ENCODE measurements at places on chromosomes 3 and 15. TPM values are rescaled to one million over a fixed set of nuclear protein-coding genes. Genes with fewer than 3 reads are reported as not detected.
A peak's percentile ranks its signal among the peaks of the same experiment; 100 is the strongest.

- H3K4me3 ChIP-seq, result peak overlapping the region; percentile 70
- DNase-seq, result no peak
- peaks cover 31% of the 10 kb centered on the region for H3K4me1 ChIP-seq
- no peaks in the 10 kb centered on the region for H3K36me3 ChIP-seq
- no peak overlapping the region for H3K27ac ChIP-seq
- H3K27me3 ChIP-seq, result peaks cover 62% of the 10 kb centered on the region
Observed at GRCh38 chr3:71784201-71784913, 591 bp downstream of the PROK2 start.

DNA sequence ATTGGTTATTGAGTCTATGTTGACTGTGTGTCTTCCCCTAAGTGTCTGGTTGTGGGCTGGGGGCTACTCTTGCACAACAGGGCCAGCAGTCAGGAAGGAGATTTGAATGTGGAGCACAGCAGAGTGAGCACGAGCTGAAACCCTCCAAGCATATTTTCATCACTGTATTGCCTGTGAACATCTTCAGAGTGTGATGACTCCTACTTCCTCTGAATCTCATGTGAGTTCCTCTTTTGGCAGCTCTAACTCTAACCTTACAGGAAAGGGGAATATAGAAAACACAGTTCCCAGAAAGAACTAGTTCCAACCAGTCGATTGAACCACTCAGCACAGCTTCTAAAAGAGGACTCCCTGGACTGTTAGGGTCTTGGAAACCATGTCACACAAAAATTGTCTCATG is 211.6 kb downstream of the RAP2B start:
- no peaks in the 10 kb centered on the region for H3K36me3 ChIP-seq
- DNase-seq, result no peak
- no peaks in the 10 kb centered on the region for H3K4me1 ChIP-seq
- no peak overlapping the region for H3K4me3 ChIP-seq

DNA sequence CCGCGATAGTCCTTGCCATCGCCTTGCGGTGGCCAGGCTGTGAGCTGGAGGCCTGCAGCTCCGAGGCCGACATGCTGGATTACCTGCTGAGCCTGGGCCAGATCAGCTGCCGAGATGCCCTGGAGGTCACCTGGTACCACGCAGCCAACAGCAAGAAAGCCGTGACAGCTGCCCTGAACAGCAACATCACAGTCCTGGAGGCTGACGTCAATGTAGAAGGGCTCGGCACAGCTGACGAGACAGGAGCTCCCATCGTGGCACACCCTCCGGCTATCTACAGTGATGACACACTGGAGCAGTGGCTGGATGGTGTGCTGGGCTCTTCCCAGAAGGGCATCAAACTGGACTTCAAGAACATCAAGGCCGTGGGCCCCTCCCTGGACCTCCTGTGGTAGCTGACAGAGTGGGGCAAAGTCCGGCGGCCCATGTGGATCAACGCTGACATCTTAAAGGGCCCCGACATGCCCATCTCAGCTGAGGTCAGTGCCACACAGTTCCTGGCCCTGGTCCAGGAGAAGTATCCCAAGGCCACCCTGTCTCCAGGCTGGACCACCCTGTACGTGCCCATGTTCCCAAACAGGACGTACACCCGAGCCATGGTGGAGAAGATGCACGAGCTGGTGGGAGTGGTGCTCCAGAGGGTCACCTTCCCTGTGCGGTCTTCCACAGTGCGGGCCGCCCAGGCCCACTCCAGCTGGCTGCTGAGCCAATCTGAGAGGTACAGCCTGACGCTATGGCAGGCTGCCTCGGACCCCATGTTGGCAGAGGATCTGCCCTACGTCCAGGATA is 70.2 kb downstream of the FAM43A start:
- DNase-seq, result no peak
- no peaks in the 10 kb centered on the region for H3K4me1 ChIP-seq

The AADAC gene
- not detected for total RNA-seq

The DNASE1L3 gene
- total RNA-seq, result not detected

The VPS13C gene
- 80.4 TPM for total RNA-seq

The SLC9C1 gene
- not detected for total RNA-seq

DNA sequence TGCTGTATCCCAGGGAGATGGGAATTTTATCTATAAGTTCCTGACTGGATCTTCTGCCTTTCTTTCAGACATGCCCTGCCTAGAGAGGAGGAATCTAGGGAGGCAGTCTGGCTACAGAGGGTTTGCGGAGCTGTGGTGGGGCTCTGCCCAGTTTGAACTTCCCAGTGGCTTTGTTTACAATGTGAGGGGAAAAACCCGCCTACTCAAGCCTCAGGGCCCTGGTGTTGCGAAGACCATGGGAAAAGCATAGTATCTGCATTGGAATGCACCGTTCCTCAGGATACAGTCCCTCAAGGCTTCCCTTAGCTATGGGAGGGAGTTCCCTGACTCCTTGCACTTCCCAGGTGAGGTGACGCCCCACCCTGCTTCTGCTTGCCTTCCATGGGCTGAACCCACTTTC is 168.7 kb downstream of the TMEM108 start:
- peaks cover 21% of the 10 kb centered on the region for H3K27me3 ChIP-seq
- peaks cover 23% of the 10 kb centered on the region for H3K4me1 ChIP-seq
- H3K4me3 ChIP-seq, result no peak overlapping the region
- no peak for DNase-seq
- no peaks in the 10 kb centered on the region for H3K36me3 ChIP-seq

- H3K27ac ChIP-seq, result no peak overlapping the region
- no peaks in the 10 kb centered on the region for H3K36me3 ChIP-seq
- no peak for DNase-seq
- H3K4me3 ChIP-seq, result no peak overlapping the region
- H3K4me1 ChIP-seq, result no peaks in the 10 kb centered on the region
- peaks cover 47% of the 10 kb centered on the region for H3K27me3 ChIP-seq
Observed at GRCh38 chr15:68427963-68428362, 4.0 kb downstream of the ITGA11 start.

The RFC4 gene
- 105 TPM for total RNA-seq

The TMEM212 gene
- total RNA-seq, result not detected

DNA sequence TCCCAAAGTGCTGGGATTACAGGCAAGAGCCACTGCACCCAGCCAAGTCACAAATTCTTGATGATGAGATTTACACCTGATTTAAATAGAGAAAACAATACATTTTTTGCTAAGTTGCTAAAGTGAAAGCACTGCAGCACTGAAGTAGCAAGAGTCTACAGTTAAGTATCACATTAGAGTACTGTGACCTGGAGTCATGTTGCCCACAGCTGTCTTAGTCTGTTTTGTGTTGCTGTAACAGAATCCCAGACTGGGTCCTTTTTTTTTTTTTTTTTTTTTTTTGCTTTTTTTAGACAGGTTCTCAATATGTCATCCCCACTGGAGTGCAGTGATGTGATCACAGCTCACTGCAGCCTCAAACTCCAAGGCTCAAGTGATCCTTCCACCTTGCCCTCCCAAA is 23.2 kb upstream of the GNB4 start:
- peaks cover 5% of the 10 kb centered on the region for H3K4me1 ChIP-seq
- no peak for DNase-seq
- H3K36me3 ChIP-seq, result no peaks in the 10 kb centered on the region
- no peaks in the 10 kb centered on the region for H3K27me3 ChIP-seq
- no peak overlapping the region for H3K4me3 ChIP-seq

The SMAD6 gene
- 0.40 TPM for total RNA-seq

- H3K4me3 ChIP-seq, result no peak overlapping the region
- H3K36me3 ChIP-seq, result peaks cover 7% of the 10 kb centered on the region
- H3K27me3 ChIP-seq, result no peaks in the 10 kb centered on the region
- DNase-seq, result no peak
Observed at GRCh38 chr15:85514413-85514812, 134.0 kb downstream of the AKAP13 start.

The IL17RB gene
- 3.7 TPM for total RNA-seq

The LRRC49 gene
- total RNA-seq, result not detected

GRCh38 chr3:155890671-155891190 is 20.3 kb downstream of the GMPS start:
- peaks cover 26% of the 10 kb centered on the region for H3K4me1 ChIP-seq
- H3K27ac ChIP-seq, result peak overlapping the region; percentile 36
- H3K36me3 ChIP-seq, result peaks cover 30% of the 10 kb centered on the region
- no peak for DNase-seq
- H3K27me3 ChIP-seq, result no peaks in the 10 kb centered on the region
- no peak overlapping the region for H3K4me3 ChIP-seq

DNA sequence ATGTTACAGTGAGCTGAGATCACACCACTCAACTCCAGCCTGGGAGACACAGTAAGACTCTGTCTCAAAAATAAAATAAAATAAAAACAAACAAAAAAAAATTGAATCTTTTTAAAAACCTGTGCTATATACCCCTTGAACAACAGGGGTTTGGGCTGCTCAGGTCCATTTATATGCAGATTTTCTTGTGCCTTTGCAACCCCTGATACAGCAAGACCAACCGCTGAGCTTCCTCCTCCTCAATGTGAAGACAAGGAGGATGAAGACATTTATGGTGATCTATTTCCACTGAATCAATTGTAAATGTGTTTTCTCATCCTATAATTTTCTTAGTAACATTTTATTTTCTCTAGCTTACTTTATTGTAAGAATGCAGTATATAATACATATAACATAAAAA is 831.0 kb upstream of the ARPP21 start:
- no peak for DNase-seq
- no peaks in the 10 kb centered on the region for H3K4me1 ChIP-seq
- no peak overlapping the region for H3K4me3 ChIP-seq
- no peaks in the 10 kb centered on the region for H3K27me3 ChIP-seq
- no peak overlapping the region for H3K27ac ChIP-seq

DNA sequence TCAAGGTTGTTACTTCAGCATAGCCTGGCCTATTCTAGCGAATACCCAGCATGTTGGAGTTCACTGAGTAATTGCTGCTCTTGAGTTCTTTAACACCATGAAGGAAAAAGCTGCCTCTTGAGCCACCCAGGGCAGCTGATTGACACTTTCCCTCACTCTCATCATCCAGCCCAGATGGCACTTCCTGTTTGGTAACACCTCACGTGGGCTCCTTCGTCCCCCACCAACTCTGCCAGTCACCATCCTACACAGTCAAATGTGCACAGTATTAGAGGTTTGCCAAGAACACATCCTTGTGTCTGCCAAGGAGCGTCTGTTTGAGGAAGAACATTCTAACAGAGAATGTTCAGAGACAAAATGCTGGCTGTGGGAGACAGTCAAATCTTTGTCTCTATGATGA is 266.3 kb downstream of the RPLP1 start:
- peak; percentile 33 for DNase-seq
- peak overlapping the region; percentile 79 for H3K27ac ChIP-seq
- no peak overlapping the region for H3K4me3 ChIP-seq
- H3K27me3 ChIP-seq, result peaks cover 10% of the 10 kb centered on the region
- H3K4me1 ChIP-seq, result peaks cover 95% of the 10 kb centered on the region
- peaks cover 7% of the 10 kb centered on the region for H3K36me3 ChIP-seq

- H3K27me3 ChIP-seq, result no peaks in the 10 kb centered on the region
- DNase-seq, result no peak
- no peak overlapping the region for H3K4me3 ChIP-seq
- H3K36me3 ChIP-seq, result peaks cover 18% of the 10 kb centered on the region
- no peak overlapping the region for H3K27ac ChIP-seq
Observed at GRCh38 chr15:41006479-41006878, 53.2 kb downstream of the CHAC1 start.

The SMARCC1 gene
- total RNA-seq, result 109 TPM

GRCh38 chr3:45362758-45363157 is 25.6 kb upstream of the LARS2 start:
- peaks cover 11% of the 10 kb centered on the region for H3K4me1 ChIP-seq
- no peak overlapping the region for H3K4me3 ChIP-seq
- H3K36me3 ChIP-seq, result no peaks in the 10 kb centered on the region
- DNase-seq, result no peak
- peaks cover 15% of the 10 kb centered on the region for H3K27me3 ChIP-seq

DNA sequence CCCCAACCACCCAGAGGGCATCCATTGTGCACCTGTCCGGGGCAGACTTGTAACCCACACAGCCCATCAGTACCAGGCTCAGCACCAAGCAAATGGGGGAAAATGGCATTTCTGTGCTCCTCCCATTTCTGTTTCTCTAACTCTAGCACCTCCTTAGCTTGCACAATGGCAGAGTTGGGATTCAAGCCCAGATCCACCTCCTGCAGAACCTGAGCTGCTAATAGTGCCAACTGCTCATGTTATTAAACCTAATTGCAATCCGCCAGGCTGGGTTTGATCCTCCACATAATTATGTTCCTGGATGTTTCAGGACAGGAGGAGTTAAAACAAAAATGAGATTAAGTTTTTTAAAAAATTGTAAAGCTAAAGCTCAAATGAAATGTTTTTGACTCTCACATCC is 235.0 kb downstream of the OCA2 start:
- no peak overlapping the region for H3K27ac ChIP-seq
- DNase-seq, result no peak
- no peaks in the 10 kb centered on the region for H3K27me3 ChIP-seq
- no peaks in the 10 kb centered on the region for H3K4me1 ChIP-seq
- no peaks in the 10 kb centered on the region for H3K36me3 ChIP-seq

DNA sequence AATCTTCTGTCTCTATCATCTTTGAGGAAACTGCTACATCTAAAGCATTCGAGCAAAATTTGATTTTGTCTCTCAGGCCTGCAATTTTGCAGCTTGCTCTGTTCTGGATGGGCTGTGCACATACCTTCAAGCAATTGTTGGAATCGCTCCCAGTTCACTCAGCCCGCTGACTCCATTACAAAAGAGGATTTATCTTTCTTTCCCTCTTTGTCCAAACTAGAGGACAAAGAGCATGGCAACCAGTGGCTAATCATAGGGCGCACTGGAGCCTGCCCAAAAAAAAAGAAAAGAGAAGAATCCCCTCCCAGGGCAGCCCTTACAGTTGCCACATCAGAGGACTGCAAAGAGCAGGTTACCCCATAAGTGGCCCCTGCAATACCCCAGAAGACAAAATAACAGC is 49.0 kb upstream of the DUT start:
- H3K27me3 ChIP-seq, result peaks cover 10% of the 10 kb centered on the region
- no peak for DNase-seq

GRCh38 chr15:88194162-88194561 is 62.4 kb downstream of the NTRK3 start:
- H3K4me1 ChIP-seq, result no peaks in the 10 kb centered on the region
- DNase-seq, result no peak
- H3K27ac ChIP-seq, result no peak overlapping the region
- no peaks in the 10 kb centered on the region for H3K27me3 ChIP-seq

The KBTBD8 gene
- 8.3 TPM for total RNA-seq

The GOLGA6B gene
- not detected for total RNA-seq

GRCh38 chr3:44513513-44513912 is 36.0 kb upstream of the ZNF445 start:
- DNase-seq, result no peak
- peaks cover under 1% of the 10 kb centered on the region for H3K36me3 ChIP-seq
- no peak overlapping the region for H3K27ac ChIP-seq
- peaks cover 8% of the 10 kb centered on the region for H3K27me3 ChIP-seq

The CNTN3 gene
- not detected for total RNA-seq

DNA sequence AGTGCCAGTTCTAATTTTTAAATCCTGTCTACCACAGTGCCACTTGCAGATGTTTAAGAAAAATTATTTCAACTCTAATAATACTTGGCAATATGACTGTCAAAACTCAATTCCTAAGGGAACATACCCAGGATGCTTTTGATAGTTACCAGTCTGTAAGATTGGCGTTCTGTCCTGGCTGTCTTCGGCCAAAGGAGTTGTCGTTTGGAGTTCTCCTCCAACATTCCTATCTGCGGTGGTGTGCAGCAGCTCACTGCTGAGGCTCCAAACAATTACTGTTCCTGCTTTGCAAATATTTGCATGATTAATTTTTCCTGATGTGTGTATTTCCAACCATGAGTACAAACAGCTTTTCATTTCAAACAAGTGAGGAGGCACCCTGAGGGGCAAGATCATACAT is 330.8 kb upstream of the DPH6 start:
- no peaks in the 10 kb centered on the region for H3K4me1 ChIP-seq
- H3K27me3 ChIP-seq, result no peaks in the 10 kb centered on the region
- H3K36me3 ChIP-seq, result no peaks in the 10 kb centered on the region
- no peak overlapping the region for H3K27ac ChIP-seq
- H3K4me3 ChIP-seq, result no peak overlapping the region

Data from activated CD4-positive, alpha-beta T cell treated with anti-CD3 and anti-CD28 coated beads, Interleukin-2, amount 10 ng/mL, durations not matched to agents 7 days and 5 days (primary cell).